ENCODE measurements at places on chromosomes 2 and 18.

DNA sequence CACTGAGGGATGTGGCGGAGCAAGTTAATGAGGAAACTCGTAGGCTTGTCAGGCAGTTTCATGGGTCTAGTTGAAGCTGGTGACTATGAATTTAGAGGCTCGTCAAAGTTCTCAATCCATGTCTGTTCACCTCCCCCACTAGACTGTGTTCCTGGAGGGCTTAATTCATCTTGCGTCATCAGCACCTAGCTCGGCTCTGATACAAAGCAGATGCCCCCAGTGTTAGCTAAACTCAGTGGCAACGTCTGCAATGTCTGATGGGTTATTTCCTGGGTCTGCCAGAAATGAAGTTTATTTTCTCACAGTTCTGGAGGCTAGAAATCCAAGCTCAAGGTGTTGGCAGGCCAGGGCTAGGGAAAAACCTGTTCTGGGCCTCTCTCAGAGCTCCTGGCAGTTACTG, 140.6 kb downstream of the PID1 start:
- no peak for DNase-seq

DNA sequence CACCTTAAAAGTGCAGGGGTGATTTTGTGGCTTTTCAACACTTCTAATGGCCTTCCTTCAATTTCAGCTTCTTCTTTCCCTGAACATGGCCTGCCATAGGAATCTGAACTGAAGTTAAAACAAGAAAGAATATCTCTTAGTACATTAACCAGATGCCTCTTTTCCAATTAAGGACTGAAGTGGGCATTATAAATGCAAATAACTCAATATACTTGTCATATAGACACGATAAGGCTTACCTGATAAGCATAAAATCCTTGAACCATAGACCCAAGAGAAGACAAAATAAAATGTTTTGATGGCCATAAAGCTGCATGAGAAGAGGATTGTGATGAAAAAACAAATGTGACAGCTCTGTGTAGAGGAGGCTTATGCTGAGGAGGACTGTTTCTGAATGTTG, 173.1 kb downstream of the MC4R start:
- DNase-seq = no peak

DNA sequence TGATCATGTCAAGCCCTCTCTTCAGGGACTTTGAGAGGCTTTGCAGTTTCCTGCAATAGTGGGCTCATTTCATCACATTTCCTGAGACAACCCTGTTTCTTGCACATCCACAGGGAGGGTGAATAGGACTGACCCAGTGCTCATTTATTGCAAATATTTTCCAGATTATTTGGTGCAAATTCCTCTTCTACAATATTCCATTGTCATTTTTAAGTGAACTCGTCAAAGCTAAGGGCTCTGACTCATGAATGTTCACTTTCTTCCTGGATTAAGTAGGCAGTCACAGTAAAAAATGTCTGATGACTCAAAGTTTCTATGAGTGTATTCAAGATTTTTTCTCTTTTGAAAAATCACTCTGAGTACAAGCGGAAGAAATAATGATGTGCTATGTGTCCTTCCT, 225.5 kb upstream of the GALNT5 start:
- DNase-seq = no peak

GRCh38 chr2:128373451-128374000, 54.9 kb upstream of the HS6ST1 start:
- DNase-seq = no peak

- DNase-seq = no peak
Observed at GRCh38 chr2:225428360-225428759, 28.9 kb downstream of the NYAP2 start.
